ENCODE measurements at places on chromosomes 7 and 10. TPM values are rescaled to one million over a fixed set of nuclear protein-coding genes. Genes with fewer than 3 reads are reported as not detected.
A peak's percentile ranks its signal among the peaks of the same experiment; 100 is the strongest.

CHST3 gene
- 2.6 TPM for total RNA-seq

SLC18A3 gene
- 0.10 TPM for total RNA-seq

CPA2 gene
- total RNA-seq: 1.1 TPM

STK31 gene
- 0.67 TPM for total RNA-seq

HIP1 gene
- total RNA-seq: 1.8 TPM

HEPACAM2 gene
- 0.11 TPM for total RNA-seq

ST7 gene
- 21.1 TPM for total RNA-seq

PDZD7 gene
- 5.9 TPM for total RNA-seq

WDR86 gene
- 0.56 TPM for total RNA-seq

GPR85 gene
- 19.5 TPM for total RNA-seq

CPXM2 gene
- 0.35 TPM for total RNA-seq

DNA sequence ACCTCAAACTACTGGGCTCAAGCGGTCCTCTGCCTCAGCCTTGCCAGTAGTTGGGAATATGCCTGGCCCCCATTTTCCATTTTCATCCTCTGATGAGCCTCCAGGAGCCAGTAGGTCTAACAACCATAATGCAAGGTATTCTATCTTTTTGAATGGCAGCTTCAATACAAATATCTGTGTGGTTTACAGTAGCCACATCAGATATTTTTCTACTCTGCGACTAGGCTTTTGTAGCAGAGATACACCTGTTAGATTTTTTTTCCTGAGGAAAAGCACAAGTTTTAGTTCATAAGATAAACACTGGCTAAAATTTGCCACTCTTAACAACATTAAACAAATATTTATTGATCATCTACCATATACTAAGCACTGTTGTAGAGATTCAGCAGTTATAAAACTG is 3.9 kb upstream of the GLCCI1 start:
- ATAC-seq: no peak

DNA sequence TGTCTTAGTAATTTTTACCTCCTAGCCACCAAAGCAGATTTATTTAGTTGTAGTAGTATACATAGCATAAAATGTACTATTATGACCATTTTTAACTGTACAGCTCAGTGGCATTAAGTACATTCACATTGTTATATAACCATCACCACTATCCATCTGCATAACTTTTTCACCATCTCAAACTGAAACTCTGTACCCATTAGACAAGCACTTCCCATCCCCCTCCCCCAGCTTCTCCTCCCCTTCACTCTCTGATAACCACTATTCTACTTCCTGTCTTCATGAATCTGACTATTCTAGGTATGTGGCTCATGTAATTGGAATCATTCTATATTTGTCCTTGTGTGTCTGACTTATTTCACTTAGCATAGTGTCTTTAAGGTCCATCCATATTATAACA is 71.9 kb downstream of the MRPL32 start:
- no peak for ATAC-seq

DNA sequence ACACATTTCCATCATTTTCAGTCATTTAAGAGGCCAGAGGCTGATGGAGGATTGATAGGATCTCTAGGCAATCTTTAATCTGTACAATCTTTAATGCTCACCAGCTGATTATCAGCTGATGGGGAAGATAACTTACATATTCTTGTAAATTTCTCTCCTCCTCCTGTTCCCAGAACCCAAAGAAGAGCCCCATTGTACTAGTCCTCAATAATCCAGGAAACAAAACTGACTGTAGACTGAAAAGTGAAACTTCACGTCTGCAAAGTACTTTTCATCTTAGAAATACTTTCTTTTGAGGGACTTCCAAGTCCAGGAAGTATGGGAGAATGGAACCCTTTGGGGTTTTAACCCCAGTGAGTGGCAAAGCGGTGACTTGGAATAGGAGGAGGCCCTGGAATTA is 283.3 kb downstream of the FRMD4A start:
- no peak for ATAC-seq

- ATAC-seq: no peak
These were observed 296.4 kb downstream of the ADARB2 start for GRCh38 chr10:1440897-1441296.

DNA sequence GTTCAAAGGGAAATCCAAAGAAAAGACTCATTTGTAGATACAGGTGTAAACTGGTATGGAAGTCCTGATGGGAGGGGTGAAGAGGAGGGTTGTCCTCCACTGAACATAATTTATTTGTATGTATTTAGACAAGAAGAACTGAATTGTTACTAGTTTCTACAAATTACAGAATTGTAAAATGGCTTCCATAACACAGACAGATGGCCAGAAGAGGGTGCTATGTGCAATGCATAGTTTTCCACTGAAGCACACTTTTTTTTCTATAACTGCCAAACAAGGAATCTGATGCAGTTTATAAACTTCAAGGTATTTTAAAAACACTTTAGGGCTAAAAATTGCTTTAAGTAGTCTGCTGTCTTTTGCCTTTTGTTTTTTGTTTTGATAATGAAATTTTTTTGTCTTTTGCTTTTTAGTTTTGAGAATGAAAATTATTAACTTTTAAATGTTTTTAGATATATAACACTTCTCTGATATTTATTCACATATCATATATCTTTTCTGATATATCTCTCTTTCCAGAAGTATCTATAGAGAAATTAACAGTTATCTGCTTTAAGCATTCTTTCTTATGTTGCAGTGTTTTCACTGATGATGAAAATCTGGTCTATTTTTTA is 58.5 kb downstream of the PHYHIPL start:
- peak; percentile 25 for ATAC-seq

DNA sequence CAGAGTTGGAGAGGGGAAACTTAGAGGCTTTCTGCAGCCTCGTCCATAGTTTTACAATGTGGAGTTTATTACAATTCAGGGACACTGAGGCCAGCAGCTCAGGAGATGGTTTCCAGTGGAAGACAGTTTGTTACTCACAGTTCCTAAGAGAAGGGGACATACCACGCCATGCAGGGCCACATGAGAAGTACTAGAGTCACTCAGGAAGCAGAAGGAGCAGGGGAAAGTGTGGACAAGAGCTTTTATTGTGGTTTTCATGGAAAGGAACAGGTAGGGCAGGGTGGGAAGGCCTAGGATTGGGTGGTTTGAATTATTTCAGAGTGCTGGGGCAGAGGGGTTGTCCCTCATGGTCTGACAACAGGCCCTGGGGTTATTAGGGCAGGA is 292.1 kb upstream of the IGFBP3 start:
- no peak for ATAC-seq

DNA sequence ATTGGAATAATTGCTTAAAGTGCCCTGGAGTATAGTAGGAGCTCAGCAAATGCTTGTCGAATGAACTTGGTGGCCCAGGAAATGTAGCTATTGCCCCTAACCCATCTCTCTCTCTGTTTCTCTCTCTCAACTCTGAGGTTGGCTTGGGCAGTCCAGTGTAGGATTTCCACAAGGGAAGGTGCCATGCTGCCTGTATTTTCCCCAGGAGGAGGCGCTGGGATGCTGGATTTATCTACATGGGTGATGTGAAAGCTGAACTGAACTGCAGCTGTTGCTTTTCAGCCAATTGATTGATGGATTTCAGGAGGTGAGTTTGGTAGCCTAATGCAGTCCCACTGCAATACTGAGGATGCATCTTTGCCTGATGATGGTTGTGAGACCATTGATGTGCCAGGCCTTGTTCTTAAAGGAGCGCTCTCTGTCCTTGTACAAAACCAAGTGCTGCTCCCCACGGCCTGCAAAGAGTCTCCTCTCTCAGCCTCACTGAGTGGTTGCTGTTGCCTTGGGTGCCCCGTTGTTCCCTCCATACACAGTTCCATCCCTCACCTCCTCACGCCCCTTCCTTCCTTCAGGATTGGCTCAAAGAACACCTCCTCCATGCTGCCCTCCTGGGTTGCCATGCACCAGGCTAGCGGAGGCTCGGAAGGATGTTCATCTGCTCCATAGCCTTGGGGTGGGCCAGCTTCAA is 200.6 kb downstream of the GLRX3 start:
- no peak for ATAC-seq

DNA sequence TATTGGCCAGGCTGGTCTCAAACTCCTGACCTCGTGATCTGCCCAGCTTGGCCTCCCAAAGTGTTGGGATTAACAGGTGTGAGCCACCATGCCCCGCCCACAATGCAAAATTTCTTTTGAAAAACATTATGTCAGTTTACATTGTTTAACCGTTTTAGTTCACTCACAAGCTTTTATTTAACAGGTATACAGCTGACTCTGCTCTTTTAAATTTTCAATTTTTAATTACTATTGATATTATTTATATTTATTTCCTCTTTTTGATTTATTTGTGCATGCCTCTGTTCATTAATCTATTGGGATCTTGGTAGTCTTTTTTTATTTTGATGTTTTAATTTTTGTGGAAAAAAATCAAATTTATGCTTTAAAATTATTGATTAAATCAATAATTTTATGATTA is 16.9 kb downstream of the ZKSCAN5 start:
- ATAC-seq: no peak

DNA sequence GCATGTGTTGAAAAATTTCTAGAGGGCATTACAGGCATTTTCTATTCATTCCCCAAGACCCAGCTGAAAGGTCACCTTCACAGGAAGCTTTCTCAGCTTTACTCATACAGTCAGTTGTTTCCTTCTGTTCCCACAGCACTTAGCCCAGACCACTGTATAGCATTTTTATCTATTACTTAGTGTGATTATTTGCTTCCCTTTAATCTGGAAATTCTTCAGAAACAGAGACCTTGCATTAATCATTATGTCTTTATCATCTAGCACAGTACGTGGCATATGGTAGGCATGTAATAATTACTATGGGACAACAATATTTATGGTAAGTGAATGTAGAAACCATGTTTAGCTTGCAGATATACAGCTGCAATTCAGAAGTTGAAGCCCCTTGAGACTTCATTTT is 38.2 kb upstream of the CDK6 start:
- ATAC-seq: no peak

- ATAC-seq: no peak
These were observed 205.7 kb downstream of the KIAA1217 start for GRCh38 chr10:24414597-24414996.

DNA sequence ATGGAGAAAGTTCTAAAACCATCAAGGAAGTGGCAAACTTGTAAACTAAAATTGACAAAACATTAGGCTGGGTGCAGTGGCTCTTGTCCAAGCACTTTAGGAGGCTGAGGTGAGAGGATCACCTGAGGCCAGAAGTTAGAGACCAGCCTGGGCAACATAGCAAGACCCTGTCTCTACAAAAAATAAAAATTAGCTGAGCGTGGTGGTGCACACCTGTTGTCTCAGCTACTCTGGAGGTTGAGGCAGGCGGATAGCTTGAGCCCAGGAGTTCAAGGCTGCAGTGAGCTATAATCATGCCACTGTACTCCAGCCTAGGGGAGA is 29.4 kb upstream of the HNRNPH3 start:
- ATAC-seq: no peak

- no peak for ATAC-seq
These were observed 55.4 kb upstream of the FGFR2 start for GRCh38 chr10:121653608-121654007.

GRCh38 chr7:96794063-96794462 is 84.4 kb upstream of the SEM1 start:
- no peak for ATAC-seq

DNA sequence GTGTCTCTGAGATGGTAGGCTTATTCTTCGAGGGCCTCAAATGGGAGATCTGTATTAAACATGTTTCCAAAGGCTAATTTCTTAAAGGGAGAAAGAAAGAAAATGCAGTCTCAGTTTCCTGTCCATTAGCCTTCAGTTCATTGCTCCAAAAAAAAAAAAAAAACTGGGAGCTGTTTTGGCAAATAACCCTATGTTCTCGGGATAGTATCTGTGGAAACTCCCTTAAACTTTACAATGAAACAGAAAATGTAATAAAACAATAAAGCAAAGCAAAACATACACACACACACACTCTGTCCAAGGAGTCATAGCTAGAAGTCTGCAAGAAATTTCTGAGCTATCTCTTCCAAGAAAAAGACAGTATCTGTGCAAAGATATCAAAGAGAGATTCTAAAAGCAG is 172.5 kb upstream of the CELF2 start:
- ATAC-seq: no peak

GRCh38 chr7:50556247-50556991 is 8.8 kb downstream of the DDC start:
- no peak for ATAC-seq

DNA sequence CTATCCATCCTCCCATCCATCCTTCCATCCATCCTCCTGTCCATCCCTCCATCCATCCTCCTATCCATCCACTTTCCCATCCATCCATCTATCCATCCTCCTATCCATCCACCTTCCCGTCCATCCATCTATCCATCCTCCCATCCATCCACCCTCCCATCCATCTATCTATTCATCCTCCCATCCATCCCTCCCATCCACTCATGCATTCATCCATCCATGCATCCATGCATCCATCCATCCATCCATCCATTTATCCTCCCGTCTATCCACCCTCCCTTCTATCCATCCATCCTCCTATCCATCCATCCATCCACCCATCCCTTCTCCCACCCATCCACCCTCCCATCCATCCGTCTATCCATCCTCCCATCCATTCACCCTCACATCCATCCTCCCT is 25.2 kb upstream of the PSMG3 start:
- no peak for ATAC-seq

GRCh38 chr10:50541921-50542320 is 81.8 kb downstream of the SGMS1 start:
- no peak for ATAC-seq

Data from motor neuron (in vitro differentiated cells).